Neural crest cell (in vitro differentiated cells): ENCODE measurements at places on chromosomes 4 and X.

DNA sequence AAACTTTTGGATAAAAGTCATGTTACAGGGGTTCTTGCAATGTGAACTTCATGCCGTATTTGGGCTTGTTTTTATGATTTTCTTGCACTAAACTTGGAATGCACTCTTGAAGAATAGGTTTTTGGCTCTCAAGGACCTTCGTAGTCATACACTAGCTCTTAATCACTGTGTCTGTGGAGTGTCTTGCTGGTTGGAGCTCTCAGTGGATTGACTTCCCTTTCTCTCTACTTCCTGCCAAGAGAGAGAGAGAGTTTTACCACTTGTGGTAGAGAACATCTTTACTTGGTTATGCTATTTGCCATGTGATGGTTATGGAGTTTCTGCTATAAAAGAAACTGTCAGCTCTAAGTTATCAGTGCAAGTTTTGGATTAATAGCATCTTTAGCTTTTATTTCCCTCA is 112.4 kb downstream of the BMPR1B start:
- H3K36me3 ChIP-seq, result no peaks in the 10 kb centered on the region
- no peaks in the 10 kb centered on the region for H3K4me1 ChIP-seq
- no peak overlapping the region for H3K27ac ChIP-seq
- DNase-seq, result no peak

GRCh38 chrX:23387550-23388184 is 53.0 kb downstream of the PTCHD1 start:
- peaks cover 6% of the 10 kb centered on the region for H3K4me1 ChIP-seq
- no peak for DNase-seq
- no peak overlapping the region for H3K4me3 ChIP-seq
- H3K27me3 ChIP-seq, result no peaks in the 10 kb centered on the region
- no peak overlapping the region for H3K27ac ChIP-seq
- H3K36me3 ChIP-seq, result no peaks in the 10 kb centered on the region

- H3K27ac ChIP-seq, result peak overlapping the region; percentile 8
- no peaks in the 10 kb centered on the region for H3K27me3 ChIP-seq
- no peak for DNase-seq
Observed at GRCh38 chrX:154490021-154490413, 412 bp downstream of the SLC10A3 start.

DNA sequence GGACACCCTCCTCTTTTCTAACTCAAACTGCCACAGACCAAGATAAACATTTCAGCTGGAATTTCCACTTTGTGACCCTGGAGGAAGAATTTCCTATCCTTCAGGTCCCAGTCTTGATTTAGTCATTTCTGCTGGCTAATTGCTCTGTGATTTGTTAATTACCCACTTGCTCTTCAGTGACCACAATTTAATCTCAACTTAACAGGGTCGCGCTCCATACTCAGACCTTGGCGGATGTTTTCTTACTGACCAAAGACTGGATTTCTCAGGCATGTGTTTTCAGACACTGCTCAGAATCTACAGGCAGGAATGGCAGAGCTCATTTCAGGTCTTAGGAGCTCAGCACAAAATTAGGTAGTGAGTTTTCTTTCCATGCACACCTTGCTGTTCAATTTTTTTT is 188.9 kb downstream of the ASMT start:
- H3K4me3 ChIP-seq, result no peak overlapping the region
- no peak for DNase-seq
- peaks cover under 1% of the 10 kb centered on the region for H3K27me3 ChIP-seq
- peaks cover 9% of the 10 kb centered on the region for H3K4me1 ChIP-seq
- no peaks in the 10 kb centered on the region for H3K36me3 ChIP-seq

DNA sequence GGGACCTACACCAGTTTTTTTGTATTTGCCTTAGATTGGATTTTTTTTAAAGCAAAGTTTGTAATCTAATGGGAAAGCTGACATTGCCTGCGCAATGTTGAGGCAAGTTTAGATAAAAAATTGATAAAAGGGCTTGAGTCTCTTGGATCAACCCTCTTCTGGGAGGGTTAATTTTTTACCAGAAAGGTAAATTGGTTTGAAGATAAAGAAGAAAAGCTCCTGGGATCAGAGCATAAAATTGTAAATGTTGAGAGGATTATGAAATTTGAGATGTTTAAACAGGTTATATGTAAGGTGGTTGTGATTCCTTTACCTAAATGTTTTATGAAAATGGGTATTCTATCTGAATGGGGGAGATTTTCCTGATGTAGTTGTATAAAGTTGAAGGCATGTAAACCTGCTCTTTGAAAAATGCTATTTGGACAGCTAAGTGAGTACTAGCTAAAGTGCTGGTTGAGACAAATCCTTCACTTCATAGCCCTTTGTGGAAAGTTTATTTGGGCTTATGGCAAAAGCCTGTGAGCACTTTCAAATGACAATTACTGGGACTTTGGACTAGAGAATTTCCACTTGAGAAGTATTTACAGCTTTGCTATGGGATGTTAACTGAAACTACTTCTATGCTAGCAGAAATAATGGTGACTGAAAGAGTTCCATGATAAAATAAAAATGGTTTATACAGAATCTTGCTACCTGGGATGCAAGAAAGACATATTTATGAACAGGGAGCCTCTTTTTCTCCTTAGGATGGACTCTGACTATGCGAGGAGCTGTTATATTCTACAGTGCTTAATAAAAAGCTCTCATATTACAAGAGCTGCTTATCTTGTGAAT is 56.2 kb downstream of the UGT2B10 start:
- no peak overlapping the region for H3K4me3 ChIP-seq
- H3K27me3 ChIP-seq, result no peaks in the 10 kb centered on the region
- no peaks in the 10 kb centered on the region for H3K36me3 ChIP-seq
- no peak overlapping the region for H3K27ac ChIP-seq

GRCh38 chrX:40849906-40850823 is 114.8 kb upstream of the MED14 start:
- no peak overlapping the region for H3K4me3 ChIP-seq
- peaks cover 46% of the 10 kb centered on the region for H3K4me1 ChIP-seq
- H3K27ac ChIP-seq, result no peak overlapping the region
- H3K27me3 ChIP-seq, result no peaks in the 10 kb centered on the region
- no peaks in the 10 kb centered on the region for H3K36me3 ChIP-seq

GRCh38 chrX:133638285-133638684 is 223.0 kb upstream of the GPC4 start:
- no peak overlapping the region for H3K27ac ChIP-seq
- H3K36me3 ChIP-seq, result no peaks in the 10 kb centered on the region
- H3K4me3 ChIP-seq, result no peak overlapping the region

GRCh38 chr4:16580514-16580913 is 317.9 kb downstream of the LDB2 start:
- H3K27ac ChIP-seq, result no peak overlapping the region
- H3K4me3 ChIP-seq, result no peak overlapping the region
- no peaks in the 10 kb centered on the region for H3K36me3 ChIP-seq
- DNase-seq, result no peak
- H3K27me3 ChIP-seq, result no peaks in the 10 kb centered on the region

DNA sequence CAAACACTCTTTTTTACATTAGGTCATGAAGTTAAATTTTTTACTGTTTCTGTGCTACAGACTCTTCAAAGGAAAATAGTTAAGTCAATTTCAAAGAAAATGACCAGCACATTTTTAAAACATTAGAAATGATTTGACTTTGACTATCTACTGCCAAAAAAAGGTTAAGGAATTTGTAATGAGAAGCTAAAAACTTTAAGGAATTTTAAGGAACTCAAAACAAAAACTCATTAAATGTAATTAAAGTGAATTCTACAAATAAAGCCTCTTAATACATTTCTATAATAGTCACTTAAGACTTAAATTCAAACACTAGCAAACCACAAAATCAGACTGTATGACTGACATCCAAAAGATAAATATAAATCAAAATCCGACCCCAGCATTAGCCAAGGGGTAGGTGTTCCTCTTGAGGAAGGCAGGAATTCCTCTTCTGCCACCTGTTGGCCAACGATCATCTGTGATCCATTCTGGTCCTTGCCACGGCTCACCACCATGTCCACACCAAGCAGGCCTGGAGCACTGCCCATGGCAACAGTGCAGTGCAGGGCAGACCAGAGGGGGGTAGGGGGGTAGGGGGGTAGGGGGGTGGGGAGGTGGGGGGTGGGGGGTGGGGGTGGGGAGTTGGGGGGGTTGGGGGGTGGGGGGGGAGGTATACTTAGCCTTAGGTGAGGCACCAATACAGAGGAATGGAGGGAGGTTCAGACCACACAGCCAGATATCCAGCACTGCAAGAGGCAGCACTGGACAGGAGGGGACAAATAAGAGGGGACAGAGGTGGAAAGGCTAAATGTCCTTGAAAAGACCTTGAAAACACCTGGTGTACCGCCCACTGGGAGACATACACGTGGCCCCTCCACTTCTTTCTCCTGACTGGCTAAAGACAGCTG is 287.4 kb downstream of the CHIC1 start:
- peaks cover 5% of the 10 kb centered on the region for H3K36me3 ChIP-seq
- no peak overlapping the region for H3K4me3 ChIP-seq
- H3K27me3 ChIP-seq, result no peaks in the 10 kb centered on the region
- no peak overlapping the region for H3K27ac ChIP-seq

- DNase-seq, result no peak
- H3K27ac ChIP-seq, result no peak overlapping the region
- no peaks in the 10 kb centered on the region for H3K36me3 ChIP-seq
- H3K4me3 ChIP-seq, result no peak overlapping the region
Observed at GRCh38 chrX:121635141-121635540, 587.7 kb downstream of the GLUD2 start.

DNA sequence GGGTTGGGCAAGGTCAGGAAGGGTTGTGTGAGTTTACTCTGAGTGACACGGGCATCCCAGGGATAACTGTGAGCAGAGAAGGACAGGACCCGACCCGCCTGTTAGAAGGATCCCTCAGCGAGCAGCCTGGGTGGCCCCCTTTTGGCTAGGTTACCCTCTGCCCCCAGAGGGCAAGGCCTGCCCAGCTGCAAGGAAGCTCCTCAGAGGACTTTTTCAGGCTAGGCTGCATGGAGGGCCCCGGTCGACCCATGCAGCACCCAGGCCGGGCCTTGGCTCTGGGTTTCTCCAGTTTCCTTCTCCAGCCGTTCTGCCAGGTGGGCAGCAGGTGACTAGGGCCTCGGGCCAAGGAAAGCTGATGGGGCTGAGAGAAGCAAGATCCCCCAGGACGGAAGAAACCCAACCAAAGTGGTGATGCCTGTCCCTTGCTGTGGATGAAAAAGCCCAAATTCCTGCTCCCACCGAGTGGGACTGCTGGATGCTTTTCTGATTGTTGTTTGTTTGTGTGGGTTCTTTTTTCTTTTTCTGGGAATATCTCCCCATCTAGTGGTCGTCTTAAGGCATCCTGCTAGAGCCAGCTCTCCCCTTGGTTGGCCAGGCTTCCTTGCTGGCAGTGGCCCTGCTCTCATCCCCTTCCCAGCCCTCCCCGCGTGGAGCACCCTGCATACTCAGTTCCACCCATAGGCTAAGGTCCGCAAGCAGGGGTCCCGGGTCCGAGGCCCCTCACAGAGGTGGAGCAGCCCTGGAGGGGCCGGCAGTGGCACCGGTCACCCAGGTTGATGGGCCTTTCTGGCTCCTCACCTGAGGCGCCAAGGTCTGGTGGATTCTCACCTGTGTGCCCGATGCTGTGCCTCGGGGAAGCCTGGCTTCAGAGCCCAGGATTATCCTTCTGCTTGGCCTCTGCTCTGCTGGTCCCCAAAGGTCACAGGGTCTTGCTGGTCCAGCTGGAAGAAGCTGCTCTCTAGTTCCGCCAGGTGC is 1.8 kb downstream of the ZFP92 start:
- no peak overlapping the region for H3K27ac ChIP-seq
- no peaks in the 10 kb centered on the region for H3K36me3 ChIP-seq
- DNase-seq, result no peak
- no peak overlapping the region for H3K4me3 ChIP-seq
- peaks cover 13% of the 10 kb centered on the region for H3K4me1 ChIP-seq
- H3K27me3 ChIP-seq, result peaks cover 13% of the 10 kb centered on the region

DNA sequence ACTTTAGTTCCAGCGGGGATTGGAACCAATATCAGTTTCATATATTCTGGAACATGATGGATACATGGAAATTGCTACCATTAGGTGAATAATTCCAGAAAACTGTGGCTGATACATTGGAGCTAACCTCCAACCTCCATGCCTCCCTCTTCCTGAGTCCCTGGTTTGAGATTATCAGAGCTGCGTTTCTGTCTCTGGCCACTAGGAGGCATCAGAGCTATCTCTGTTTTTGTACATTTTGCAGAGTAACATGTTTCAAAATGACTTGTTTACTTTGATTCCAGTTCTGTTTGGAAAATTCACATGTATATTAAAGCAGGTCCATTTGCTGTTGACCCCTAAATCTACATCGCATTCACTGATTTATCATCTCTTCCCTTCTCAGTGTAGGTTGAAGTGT is 2.4 kb upstream of the RAB40AL start:
- no peaks in the 10 kb centered on the region for H3K4me1 ChIP-seq
- H3K36me3 ChIP-seq, result no peaks in the 10 kb centered on the region
- no peaks in the 10 kb centered on the region for H3K27me3 ChIP-seq
- no peak overlapping the region for H3K4me3 ChIP-seq
- peak; percentile 12 for DNase-seq

- H3K27ac ChIP-seq, result no peak overlapping the region
- H3K4me3 ChIP-seq, result no peak overlapping the region
- no peaks in the 10 kb centered on the region for H3K4me1 ChIP-seq
- no peaks in the 10 kb centered on the region for H3K27me3 ChIP-seq
Observed at GRCh38 chr4:15873117-15873516, 65.4 kb downstream of the FGFBP1 start.

GRCh38 chr4:98601708-98602107 is 56.7 kb downstream of the TSPAN5 start:
- H3K27me3 ChIP-seq, result no peaks in the 10 kb centered on the region
- H3K4me1 ChIP-seq, result peaks cover 16% of the 10 kb centered on the region
- DNase-seq, result no peak
- no peak overlapping the region for H3K4me3 ChIP-seq

- no peak overlapping the region for H3K27ac ChIP-seq
- H3K27me3 ChIP-seq, result no peaks in the 10 kb centered on the region
Observed at GRCh38 chr4:54882616-54883015, 224.9 kb downstream of the KIT start.

DNA sequence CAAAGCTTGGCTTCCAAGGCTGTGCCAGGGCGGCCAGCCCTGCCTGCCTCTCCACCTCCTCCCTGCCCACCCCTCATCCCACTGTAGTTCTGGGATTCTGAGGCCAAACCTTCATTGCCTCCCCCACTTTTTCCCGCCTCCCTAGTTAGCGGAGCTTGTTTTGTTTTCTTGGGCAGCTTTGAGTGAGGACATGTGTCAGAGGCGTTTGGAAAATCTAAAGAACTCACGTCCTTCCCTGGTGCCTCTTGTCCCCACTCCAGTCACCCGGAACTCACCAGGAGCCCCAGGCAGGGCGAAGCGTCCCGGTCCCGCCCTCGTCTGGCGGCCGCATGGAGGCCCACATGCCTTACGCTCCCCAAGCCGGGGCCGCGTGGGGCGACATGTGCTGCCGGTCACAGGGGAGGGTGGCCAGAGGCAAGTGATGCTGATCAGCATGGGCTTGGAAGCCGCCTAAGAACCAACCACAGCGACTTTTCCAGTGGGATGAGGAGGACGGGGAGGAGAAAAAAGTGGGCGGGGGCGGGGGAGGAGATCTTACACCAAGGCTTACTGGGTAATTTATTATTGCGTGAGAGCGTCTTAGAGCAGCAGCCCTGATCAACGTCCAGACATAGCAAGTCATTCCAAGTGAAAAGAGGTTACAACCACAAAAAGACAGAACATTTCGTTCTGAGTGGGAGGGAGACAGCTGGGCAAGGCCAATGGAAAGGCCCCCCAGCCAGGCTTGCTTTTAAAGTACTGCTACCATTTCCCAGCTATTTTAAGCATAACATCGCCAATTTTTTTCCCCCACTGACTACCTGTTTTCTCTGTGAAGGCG is 48.5 kb downstream of the PRPS1 start:
- peaks cover 4% of the 10 kb centered on the region for H3K4me1 ChIP-seq
- no peak overlapping the region for H3K4me3 ChIP-seq
- H3K27ac ChIP-seq, result no peak overlapping the region
- DNase-seq, result no peak
- H3K36me3 ChIP-seq, result peaks cover 4% of the 10 kb centered on the region
